Retinal pigment epithelial cell (primary cell): ENCODE measurements at places on chromosomes 3 and 15.

DNA sequence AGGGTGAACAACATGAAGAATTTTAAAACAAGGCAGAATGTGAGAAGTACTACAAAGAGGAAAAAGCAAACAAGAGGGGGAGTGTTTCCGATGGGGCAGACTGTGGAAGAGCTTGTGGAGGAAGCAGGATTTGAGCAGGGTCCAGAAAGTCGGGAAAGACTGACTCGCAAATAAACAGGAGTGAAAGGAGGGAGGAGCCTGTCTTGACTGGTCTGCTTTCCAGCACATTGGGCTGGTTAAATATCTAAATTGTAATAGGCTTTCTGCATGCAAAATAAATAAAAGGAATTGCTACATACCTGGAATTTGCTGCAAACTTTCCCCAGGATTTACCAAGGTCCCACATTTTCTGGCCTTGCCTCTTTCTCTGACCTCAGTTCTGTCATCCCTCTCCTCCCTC is 132.1 kb downstream of the RORA start:
- no peak for DNase-seq

GRCh38 chr3:17771177-17772017 is 29.0 kb upstream of the TBC1D5 start:
- DNase-seq = no peak

DNA sequence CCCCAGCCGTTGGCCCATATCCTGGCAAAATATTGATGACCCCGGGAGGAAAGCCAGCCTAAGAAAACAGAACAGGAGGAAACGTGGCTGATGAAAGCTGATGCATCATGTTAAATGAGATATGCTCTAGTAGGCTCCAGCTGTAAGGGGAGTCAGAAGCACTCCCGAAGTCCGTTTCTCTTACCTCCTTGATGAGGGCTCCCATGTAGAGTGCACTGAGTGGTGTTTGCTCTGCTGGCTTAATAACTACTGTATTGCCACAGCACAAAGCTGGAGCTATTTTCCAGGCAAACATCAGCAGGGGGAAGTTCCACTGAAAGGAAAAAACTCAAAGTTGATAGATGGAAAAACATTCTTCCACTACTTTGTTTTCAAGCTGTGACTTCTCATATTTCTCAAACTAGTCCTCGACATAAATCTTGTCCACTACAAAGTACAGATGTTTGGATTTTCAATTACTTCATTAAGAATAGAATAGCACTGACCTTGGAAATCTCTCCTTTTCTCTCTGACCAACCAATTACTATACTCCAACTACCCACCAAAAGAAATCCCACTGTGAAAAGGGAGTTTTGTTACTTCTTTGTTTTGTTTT is 72.7 kb downstream of the ALDH1A2 start:
- no peak for DNase-seq

GRCh38 chr3:106616556-106616955 is 747.7 kb upstream of the CBLB start:
- DNase-seq = no peak

- no peak for DNase-seq
Observed at GRCh38 chr15:35182841-35183479, 97.9 kb upstream of the NANOGP8 start.

DNA sequence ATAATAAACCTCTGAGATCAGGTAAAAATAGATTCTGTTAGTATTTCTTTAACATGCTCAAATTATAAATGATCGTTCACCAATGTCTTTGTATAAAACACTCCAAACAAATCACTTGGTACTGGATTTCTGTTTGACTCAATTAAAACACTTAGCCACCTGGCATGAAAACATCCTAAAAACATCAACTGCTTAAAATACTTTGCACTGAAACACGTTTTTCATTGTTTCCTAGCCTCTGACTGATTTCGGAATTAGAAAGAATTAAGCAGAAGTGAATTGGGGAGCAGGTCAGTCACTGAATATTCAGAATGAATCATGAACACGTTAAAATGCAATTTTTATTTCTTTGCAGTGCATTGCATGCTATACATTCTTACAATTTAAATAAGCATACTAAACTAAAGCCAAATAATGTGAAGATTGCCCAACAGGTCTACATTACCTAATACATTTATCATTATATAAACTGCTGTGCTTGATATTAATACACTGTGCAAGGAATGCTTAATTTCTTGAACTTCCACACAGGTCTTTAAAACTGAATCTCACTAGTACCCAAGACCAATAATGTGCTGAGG is 1.6 kb downstream of the THRB start:
- no peak for DNase-seq
